ENCODE measurements at places on chromosomes 5 and 9.

- no peak for DNase-seq
Observed at GRCh38 chr9:121855476-121855875, 204.0 kb downstream of the DAB2IP start.

GRCh38 chr9:4490705-4491625 is 697 bp downstream of the SLC1A1 start:
- DNase-seq = no peak

DNA sequence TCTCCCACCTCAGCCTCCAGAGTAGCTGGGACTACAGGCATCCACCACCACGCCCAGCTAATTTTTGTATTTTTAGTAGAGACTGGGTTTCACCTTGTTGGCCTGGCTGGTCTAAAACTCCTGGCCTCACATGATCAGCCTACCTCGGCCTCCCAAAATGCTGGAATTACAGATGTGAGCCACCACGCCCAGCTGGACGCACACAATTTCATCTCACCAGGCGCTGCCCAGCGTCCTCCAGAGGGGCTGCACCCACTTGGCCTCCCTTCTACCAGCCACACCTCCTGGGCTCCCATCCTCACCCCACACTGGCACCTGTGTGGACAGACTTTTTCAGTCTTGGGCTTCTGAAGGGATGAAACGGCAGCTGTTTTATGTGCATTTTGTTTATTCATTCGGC is 3.8 kb upstream of the EXOC3 start:
- no peak for DNase-seq

DNA sequence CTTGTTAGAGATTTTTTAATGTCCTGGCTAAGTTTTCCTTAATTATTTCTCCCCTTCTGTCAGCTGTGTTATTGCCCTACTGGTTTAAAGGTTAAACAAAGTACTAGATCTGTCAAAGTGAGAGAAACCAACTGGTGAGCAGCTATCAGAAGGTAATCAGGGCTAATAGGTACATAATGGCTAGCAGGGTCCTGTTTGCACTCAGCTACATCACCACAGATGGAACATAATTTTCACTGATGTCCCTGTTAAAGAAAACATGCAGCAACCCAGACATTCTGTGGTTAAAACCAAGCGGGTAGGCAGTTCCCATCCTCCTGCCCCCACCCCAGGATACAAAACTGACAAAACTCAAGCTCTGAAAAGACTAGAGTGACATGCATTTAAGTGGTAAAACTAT is 473.9 kb downstream of the NR2F1-AS1 start:
- no peak for DNase-seq

GRCh38 chr9:126615245-126615790 is 1.6 kb downstream of the LMX1B start:
- no peak for DNase-seq

- no peak for DNase-seq
Observed at GRCh38 chr5:59587489-59588337, 305.8 kb downstream of the PDE4D start.

DNA sequence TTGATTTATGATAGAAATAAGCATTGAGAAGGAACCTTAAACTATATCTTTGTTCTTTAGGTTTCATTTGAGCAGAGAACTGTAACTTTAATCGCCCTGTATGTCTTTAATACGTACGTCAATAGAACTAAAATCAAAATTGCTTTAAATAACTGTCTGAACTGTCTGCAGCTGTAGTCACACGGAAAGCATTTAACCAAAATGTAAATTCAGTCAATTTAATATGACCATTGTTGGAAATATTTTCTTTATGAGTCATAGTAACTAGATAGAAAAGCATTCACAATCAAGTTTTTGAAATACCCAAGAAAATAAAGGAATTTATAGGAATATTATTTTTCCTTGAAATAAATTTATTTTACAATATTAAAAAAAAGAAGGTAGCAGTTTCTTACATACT is 157.1 kb upstream of the CDH6 start:
- DNase-seq = no peak
